ENCODE measurements at places on chromosomes 5 and 9.

DNA sequence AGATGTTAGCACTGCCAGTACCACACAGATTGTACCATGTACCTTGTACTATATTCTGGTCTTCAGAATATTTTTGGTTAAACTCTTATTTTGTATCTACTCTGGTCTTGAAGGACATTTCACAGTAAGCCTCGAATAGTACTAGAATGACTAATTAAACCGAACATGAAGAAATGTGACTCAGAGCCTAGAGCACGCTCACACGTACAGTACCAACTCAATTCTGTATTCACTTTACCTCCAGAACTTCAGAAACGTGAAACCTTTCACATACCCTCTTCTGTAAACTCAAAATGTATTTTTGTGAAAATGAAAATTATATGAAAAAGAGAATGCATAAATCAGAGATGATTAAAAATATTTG is 112.8 kb downstream of the MVB12B start:
- DNase-seq = no peak

GRCh38 chr9:69028754-69029153 is 6.8 kb upstream of the FXN start:
- no peak for DNase-seq

GRCh38 chr9:76419782-76420380 is 25.7 kb upstream of the RFK start:
- DNase-seq = peak; percentile 50

DNA sequence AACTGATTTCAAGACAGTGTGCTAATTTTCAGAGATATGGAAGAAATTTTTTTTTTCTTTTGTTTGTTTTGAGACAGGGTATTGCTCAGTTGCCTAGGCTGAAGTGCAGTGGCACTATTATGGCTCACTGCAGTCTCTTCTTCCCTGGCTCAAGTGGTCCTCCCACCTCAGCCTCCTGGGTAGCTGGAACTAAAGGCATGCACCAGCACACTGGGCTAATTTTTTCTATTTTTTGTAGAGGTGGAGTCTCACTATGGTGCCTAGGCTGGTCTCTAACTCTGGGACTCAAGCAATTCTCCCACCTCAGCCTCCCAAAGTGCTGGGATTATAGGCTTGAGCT is 9.9 kb upstream of the TEX48 start:
- DNase-seq = no peak

GRCh38 chr5:169168280-169168679 is 132.7 kb downstream of the SLIT3 start:
- no peak for DNase-seq

GRCh38 chr9:111375817-111376564 is 46.0 kb upstream of the OR2K2 start:
- no peak for DNase-seq

DNA sequence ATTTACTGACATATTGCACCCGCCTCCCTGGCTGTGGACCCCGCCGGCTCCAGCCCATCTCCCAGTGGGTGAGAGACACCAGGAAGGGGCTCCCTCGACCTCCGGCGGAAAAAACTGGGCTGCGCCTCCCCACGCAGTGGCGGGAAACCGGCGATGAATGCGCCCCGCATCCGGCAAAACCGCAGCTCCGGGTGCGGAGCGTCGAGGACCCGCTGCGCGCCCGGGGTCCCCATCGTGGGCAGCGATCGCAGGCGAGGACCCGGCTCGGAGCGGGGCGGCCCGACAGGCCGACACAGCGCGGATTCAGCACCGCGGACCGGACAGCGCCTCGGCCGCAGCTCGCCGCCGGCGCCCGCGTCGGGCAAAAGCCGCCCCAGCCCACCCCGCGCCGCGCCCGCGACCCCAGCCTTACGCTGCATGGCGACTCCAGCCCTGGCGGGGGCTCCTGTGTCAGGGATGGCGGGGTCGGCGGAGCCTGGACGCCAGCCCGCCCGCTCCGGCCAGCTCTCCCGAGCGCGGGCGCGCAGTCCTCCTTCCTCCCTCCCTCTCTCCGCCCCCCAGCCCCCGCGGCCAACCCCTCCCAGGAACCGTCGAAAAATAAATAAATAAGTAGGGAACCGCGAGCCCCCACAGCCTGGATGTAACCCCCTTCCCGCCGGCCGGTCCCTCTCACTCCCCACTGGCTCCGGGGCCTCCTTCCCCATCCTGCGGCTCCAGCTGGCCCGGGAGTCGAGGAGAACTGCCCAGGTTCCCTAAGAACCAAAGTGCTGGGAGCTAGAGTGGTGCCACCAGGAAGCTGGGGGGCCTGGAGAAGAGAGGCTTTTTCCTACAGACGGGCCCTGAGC is 3.1 kb downstream of the LHX3 start:
- DNase-seq = no peak

- DNase-seq = no peak
These were observed 41.4 kb downstream of the PAX5 start for GRCh38 chr9:36992501-36993316.
